ENCODE measurements at places on chromosomes 7 and 10. TPM values are rescaled to one million over a fixed set of nuclear protein-coding genes. Genes with fewer than 3 reads are reported as not detected.
A peak's percentile ranks its signal among the peaks of the same experiment; 100 is the strongest.

DNA sequence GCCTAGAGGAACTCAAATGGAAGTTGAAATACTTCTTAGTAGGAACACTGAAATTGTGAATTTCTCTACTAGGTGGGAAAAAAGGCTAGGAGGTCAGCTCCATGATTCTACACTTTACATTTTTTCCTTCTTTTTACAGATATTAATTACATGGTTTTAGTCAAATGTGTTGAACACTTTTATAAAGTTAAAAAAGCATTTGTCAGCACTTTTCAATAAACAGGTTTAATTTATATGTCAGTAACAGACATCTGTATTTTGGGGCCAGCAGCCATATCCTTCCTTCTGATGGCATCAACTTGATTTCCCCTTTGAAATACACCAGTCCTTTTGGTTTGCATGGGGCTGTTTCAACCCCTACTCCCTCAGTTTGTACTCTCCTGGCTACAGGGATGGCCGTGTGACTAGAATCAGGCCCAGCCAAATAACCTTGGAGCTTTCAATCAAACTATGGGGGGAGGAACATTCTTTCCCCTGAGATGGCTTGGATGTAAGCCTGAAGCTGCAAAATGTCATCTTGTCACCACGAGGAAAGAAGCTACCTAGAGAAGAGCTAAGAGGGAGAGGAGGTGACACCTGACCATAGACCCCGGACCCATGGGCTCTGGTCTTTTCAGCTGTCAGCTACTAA, 171.0 kb upstream of the NEBL start:
- DNase-seq: no peak
- H3K4me3 ChIP-seq: no peak overlapping the region
- no peaks in the 10 kb centered on the region for H3K4me1 ChIP-seq

DNA sequence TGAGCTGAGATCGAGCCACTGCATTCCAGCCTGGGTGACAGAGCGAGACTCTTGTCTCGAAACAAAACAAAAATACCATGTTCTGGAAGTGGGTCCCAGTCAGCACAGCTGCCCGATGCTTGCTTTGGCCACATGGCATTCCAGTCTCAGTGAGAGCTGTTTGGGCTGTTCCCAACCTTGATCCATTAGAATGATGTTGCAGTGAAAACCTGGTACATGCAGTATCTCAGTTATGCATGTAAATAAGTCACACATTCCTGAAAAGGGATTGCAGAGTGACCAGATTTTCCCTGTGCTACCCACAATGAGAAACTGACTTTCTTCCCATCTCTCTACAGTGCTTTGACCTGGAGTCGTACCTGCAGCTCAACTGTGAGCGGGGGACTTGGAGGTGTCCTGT, 15.4 kb downstream of the ZMIZ2 start:
- no peak for DNase-seq
- peaks cover 97% of the 10 kb centered on the region for H3K36me3 ChIP-seq
- H3K27ac ChIP-seq: no peak overlapping the region

DNA sequence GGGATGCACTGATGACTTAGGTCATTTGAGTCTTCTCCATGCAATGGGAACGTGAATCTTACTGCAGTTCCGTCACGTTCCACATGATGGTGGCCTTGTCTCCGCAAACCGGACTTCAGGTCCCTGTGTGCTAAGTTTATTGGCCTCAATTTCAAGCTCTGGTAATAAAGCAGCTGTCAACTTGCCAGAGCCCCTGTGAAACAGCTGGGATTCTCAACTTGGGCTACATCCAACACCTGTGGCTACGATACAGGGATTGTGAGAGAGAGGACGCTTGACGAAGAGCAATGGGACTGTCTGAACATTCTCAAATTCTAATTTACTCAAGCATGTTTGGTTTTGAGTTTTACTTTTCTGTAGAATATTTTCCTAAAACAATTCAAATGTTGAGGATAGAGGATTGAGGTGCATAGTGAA, 174.2 kb downstream of the PTN start:
- H3K4me3 ChIP-seq: no peak overlapping the region
- no peaks in the 10 kb centered on the region for H3K27me3 ChIP-seq
- H3K27ac ChIP-seq: peak overlapping the region; percentile 47
- peak; percentile 93 for DNase-seq

GRCh38 chr7:105578496-105578895, 2.8 kb downstream of the EFCAB10 start:
- peaks cover 9% of the 10 kb centered on the region for H3K4me1 ChIP-seq
- DNase-seq: no peak
- H3K27me3 ChIP-seq: no peaks in the 10 kb centered on the region
- H3K4me3 ChIP-seq: no peak overlapping the region
- no peak overlapping the region for H3K27ac ChIP-seq

GRCh38 chr10:77667426-77668324, 30.1 kb upstream of the KCNMA1 start:
- peaks cover 5% of the 10 kb centered on the region for H3K27me3 ChIP-seq
- H3K36me3 ChIP-seq: no peaks in the 10 kb centered on the region
- H3K4me1 ChIP-seq: no peaks in the 10 kb centered on the region
- H3K27ac ChIP-seq: no peak overlapping the region
- no peak for DNase-seq

DNA sequence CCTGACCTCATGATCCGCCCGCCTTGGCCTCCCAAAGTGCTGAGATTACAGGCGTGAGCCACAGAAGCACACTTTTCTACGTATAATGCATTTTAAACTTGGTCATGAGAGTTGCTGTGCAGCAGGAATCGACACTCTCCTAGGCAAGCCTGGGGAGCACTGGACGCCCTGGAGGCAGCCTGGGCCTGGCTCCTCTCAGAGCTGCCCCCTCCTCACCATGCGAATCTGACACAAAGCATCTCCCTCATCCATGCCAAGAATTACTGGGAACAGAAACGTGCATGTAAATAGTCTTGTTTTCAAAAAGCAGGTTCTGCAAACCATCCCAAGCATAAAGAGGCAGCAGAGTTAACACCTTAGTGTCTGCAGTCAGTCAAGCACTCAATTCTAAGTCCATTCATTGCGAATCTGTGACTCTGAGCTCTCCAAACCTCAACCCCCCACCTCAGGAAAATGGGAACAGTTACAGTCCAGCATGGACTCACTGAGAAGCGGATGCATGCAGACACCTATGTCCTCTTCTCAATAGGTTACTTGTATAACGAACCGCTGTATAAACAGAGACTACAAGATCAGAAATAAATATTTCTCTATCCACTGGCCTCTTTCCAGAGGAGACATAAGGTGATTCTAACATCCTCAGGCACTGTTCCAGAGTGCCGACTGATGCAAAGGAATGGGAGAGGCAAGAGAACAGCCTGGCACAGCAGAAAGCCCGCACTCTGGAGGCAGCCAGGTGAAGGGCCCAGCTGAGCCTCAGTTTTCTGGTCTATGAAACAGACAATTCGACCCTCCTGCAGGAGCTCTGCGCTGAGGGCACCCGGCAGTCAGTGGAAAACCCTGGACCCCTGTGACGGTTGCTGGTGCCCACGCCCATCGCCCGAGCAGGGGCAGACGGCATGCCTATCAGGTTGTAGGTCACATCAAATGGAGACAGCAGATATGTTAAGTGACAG, 68.9 kb downstream of the MAD1L1 start:
- DNase-seq: no peak
- H3K27me3 ChIP-seq: no peaks in the 10 kb centered on the region
- peaks cover 36% of the 10 kb centered on the region for H3K4me1 ChIP-seq
- no peak overlapping the region for H3K27ac ChIP-seq
- no peak overlapping the region for H3K4me3 ChIP-seq

DNA sequence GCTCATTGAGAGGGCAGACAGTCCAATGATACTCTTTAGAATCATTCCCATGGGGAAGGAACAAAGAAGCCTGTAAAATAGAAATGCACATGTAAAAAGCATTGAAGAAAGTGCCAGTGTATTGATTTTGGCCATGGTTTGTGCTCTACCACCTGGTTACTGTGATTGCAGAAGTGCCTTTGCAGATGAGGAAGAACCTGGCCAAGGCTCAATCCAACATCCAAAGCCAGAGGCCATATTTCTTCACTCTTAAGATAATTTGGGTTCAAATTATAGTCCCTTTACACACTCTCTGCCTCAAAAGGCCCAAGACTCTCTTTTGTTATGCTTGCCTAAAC, 122.1 kb downstream of the EGFR start:
- no peak for DNase-seq
- H3K27me3 ChIP-seq: no peaks in the 10 kb centered on the region
- no peak overlapping the region for H3K27ac ChIP-seq
- no peak overlapping the region for H3K4me3 ChIP-seq
- H3K36me3 ChIP-seq: peaks cover 15% of the 10 kb centered on the region

- no peaks in the 10 kb centered on the region for H3K36me3 ChIP-seq
- H3K4me1 ChIP-seq: peaks cover 16% of the 10 kb centered on the region
- peaks cover 9% of the 10 kb centered on the region for H3K27me3 ChIP-seq
- H3K27ac ChIP-seq: no peak overlapping the region
These were observed 254.7 kb upstream of the NFE2L3 start for GRCh38 chr7:25897261-25897782.

Gene NME8
- not detected for polyA plus RNA-seq

DNA sequence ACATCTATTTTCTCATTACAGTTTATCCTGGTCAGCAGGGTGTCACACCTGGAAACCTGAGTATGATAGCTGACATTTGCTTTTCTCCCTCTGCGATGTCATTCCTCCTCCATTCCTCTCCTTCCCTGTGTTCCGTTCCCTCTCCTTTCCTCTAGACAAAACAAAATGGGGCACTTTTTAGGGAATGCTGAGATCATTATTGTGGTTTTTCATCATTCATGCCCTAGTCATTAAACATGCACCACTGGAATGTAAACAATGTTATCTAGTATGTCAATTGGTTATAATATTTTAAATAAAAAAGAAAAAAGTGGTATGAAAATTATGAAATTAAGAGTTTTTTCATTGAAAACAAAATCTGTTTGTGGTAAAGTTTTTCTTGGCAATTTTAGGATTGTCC, 132.6 kb downstream of the MAPK8 start:
- H3K4me1 ChIP-seq: peaks cover 7% of the 10 kb centered on the region
- no peak overlapping the region for H3K4me3 ChIP-seq
- H3K27me3 ChIP-seq: no peaks in the 10 kb centered on the region
- H3K27ac ChIP-seq: no peak overlapping the region
- no peaks in the 10 kb centered on the region for H3K36me3 ChIP-seq

Gene PIP
- polyA plus RNA-seq: not detected

Gene PNLIP
- 0.57 TPM for polyA plus RNA-seq

GRCh38 chr7:112143136-112143535, 63.1 kb downstream of the DOCK4 start:
- no peaks in the 10 kb centered on the region for H3K27me3 ChIP-seq
- H3K27ac ChIP-seq: no peak overlapping the region
- H3K4me3 ChIP-seq: no peak overlapping the region
- DNase-seq: no peak
- no peaks in the 10 kb centered on the region for H3K36me3 ChIP-seq

- H3K36me3 ChIP-seq: no peaks in the 10 kb centered on the region
- no peak overlapping the region for H3K4me3 ChIP-seq
- H3K27me3 ChIP-seq: no peaks in the 10 kb centered on the region
These were observed 122.2 kb downstream of the NPY start for GRCh38 chr7:24406053-24406788.

Gene LYZL2
- not detected for polyA plus RNA-seq

Gene RBP3
- polyA plus RNA-seq: 0.29 TPM

Gene SH2D4B
- polyA plus RNA-seq: 0.35 TPM

Gene OPN1SW
- 2.0 TPM for polyA plus RNA-seq

- DNase-seq: no peak
- H3K4me3 ChIP-seq: no peak overlapping the region
- H3K4me1 ChIP-seq: peaks cover 58% of the 10 kb centered on the region
- H3K27me3 ChIP-seq: no peaks in the 10 kb centered on the region
These were observed 49.5 kb downstream of the FAM53B start for GRCh38 chr10:124694481-124695220.

DNA sequence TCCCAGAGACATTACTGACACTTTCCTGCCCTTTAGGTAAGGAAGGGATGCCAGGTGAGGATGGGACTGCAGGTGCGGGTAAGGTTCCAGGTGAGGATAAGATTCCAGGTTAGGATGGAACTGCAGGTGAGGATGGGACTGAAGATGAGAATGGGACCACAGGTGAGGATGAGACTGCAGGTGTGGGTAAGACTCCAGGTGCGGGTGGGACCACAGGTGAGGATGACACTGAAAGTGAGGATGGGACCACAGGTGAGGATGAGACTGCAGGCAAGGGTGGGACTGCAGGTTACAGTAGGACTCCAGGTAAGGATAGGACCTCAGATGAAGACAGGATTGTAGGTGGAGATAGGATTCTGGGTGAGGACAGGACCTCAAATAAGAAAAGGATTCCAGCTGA, 322.3 kb downstream of the WDR37 start:
- H3K36me3 ChIP-seq: peaks cover 9% of the 10 kb centered on the region
- peaks cover 33% of the 10 kb centered on the region for H3K4me1 ChIP-seq
- DNase-seq: no peak
- no peak overlapping the region for H3K4me3 ChIP-seq
- no peak overlapping the region for H3K27ac ChIP-seq

- DNase-seq: peak; percentile 40
- H3K4me1 ChIP-seq: no peaks in the 10 kb centered on the region
- H3K27me3 ChIP-seq: no peaks in the 10 kb centered on the region
- H3K27ac ChIP-seq: peak overlapping the region; percentile 87
- H3K36me3 ChIP-seq: no peaks in the 10 kb centered on the region
These were observed 1.3 kb downstream of the THSD7A start for GRCh38 chr7:11830582-11831155.

Gene CUTC
- 19.6 TPM for polyA plus RNA-seq

GRCh38 chr7:3196629-3197400, 104.2 kb upstream of the SDK1 start:
- no peaks in the 10 kb centered on the region for H3K36me3 ChIP-seq
- no peak for DNase-seq
- no peak overlapping the region for H3K27ac ChIP-seq
- H3K4me3 ChIP-seq: no peak overlapping the region

DNA sequence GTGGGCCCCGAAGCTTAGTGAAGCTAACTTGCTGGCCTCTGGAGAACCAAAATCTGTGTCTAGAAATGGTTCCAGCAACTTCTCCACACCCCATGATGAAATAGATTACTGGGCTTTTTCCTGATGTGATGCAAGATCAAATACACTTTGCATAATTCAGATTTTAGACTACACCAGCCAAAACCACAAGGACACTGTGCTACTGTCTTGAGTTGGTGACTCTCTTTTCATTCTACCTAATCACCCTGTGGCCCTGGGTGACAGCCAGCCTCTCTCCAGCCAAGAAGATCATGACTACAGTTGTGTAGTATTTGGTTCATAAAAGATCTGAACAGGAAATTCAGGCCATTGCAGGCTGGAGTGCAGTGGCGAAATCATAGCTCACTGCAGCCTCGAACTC, 22.2 kb downstream of the AZGP1 start:
- H3K4me1 ChIP-seq: no peaks in the 10 kb centered on the region
- no peak for DNase-seq
- H3K27me3 ChIP-seq: no peaks in the 10 kb centered on the region
- H3K36me3 ChIP-seq: no peaks in the 10 kb centered on the region
- no peak overlapping the region for H3K4me3 ChIP-seq

Gene NPY
- 49.6 TPM for polyA plus RNA-seq

GRCh38 chr10:103872137-103872931, 17.0 kb upstream of the SH3PXD2A start:
- no peaks in the 10 kb centered on the region for H3K27me3 ChIP-seq
- H3K4me3 ChIP-seq: no peak overlapping the region
- no peak for DNase-seq
- H3K27ac ChIP-seq: no peak overlapping the region
